CD4-positive, alpha-beta T cell treated with Interleukin-1 beta for 1 hour (primary cell): ENCODE measurements at places on chromosomes 4 and X.

DNA sequence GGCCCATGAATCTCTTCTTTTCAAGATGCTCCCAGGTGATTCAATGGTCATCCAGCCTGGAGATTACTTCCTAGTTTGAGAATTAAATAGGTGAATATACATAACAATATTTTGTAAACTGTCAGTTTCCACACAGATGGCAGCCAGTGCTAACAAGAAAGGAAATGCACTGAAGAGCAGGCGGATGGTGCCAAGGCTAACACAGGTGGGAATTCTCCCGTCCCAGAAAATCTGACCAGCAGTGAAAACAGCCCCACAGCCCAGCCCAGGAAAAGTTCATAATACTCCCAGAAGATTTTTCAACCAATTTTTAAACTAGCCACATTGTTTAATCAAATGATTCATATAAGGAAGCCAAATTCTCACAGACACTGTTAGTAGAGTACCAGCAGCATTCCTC is 387.2 kb upstream of the GATB start:
- no peak for DNase-seq

DNA sequence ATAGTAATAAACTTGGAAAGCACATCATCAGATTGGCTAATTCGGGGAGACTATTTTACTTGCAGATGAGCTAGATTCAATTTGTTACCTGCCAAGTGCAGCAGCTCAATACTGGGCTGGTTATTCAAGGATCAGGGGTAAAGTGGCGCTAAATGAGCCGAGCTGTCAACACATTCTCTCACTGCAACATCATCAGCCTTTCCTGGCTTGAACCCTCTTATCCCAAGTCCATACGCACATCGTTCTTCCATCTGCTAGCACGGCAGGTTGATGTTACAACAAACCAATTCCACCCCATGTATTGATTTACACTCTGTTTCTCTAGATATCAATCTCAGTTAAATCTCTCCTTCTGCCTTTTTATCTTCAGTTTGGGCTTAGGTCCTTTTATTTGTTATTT is 2101.5 kb upstream of the AGA start:
- DNase-seq = no peak

DNA sequence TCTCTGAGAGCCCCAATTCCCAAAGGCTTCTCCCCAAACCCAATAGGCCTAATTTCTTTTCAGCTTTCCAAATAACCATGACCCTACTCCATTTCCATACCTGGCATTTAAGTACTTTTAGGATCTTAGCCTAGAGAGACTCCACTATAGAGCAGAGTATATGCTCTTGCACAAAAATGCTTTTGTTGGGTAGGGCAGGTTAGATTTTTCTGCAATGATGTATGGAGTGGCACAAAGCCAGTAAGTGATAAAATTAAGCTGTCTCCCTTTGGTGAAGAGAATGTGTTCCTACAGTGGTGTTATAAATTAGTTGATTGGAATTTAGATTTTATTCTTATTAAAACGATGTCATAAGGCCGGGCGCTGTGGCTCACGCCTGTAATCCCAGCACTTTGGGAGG is 124.9 kb downstream of the INPP4B start:
- no peak for DNase-seq

GRCh38 chr4:95728145-95728544 is 111.7 kb upstream of the PDHA2 start:
- DNase-seq = no peak

DNA sequence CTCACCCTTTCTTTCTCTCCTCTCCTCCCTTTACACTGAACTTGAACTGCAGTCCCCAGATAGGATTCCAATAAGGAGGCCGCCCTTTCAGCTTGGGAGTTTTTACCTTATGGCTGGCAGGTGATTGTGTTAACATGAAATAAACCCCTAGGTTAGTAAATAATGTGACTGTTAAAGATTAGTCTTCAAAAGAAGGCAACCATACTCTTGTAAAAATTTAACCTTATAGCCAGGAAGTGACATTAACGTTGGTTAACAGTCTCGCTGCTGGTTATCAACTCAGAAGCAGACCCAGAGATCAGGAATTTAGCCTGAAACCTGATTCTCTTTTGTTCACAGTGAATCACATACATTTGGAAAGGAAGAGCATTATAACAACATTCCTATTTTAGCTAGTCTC is 15.2 kb downstream of the FHDC1 start:
- DNase-seq = no peak

- peak; percentile 60 for DNase-seq
Measured at GRCh38 chr4:118280501-118281218, 72.1 kb downstream of the PRSS12 start.

DNA sequence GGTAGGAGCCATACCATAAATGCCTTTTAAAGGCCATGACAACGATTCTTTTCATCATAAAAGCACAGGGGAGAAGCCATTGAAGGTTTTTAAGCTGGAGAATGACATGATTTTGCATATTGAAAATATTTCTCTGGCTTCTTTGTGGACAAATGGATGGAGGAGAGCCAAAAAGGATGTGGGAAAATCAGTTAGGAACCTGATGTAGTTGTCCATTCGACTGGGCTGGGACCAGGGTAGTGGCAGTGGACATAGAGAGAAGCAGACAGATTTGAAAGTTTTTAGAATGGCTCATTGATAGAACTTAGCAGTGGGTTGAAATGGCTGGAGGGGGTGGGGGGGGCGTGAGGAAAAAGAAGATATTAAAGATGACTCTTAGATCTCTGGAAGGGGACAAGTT is 19.7 kb upstream of the MSN start:
- no peak for DNase-seq

GRCh38 chrX:47772764-47773163 is 63.9 kb upstream of the ZNF81 start:
- DNase-seq = no peak

DNA sequence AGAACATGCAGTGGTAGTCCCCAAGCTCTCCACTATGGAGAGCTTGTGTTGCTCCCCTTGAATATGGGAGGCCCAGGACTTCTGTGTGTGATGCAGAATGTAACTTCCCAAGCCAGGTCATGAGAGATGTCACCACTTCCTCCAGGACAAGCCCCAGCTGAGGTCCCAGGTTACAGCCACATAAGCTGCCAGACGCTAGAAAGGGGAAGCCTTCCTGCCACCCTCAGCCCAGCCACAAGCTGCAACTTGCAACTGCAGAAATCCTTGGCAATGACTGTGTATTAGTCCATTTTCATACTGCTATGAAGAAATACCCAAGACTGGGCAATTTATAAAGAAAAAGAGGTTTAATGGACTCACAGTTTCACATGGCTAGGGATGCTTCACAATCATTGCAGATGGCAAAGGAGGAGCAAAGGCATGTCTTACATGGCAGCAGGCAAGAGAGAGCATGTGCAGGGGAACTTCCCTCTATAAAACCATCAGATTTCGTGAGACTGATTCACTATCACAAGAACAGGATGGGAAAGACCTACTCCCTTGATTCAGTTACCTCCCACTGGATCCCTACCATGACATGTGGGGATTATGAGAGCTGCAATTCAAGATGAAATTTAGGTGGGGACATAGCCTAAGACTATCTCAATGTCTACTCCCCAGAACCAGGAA is 91.5 kb upstream of the DHX15 start:
- DNase-seq = no peak
